Inflammatory macrophage treated with lipopolysaccharide for 1 hour (primary cell): ENCODE measurements at places on chromosomes 2 and 18.
A peak's percentile ranks its signal among the peaks of the same experiment; 100 is the strongest.

- DNase-seq: no peak
Measured at GRCh38 chr2:239908744-239909143, 116.4 kb downstream of the NDUFA10 start.

- DNase-seq: no peak
Measured at GRCh38 chr2:238422285-238422684, 4.4 kb upstream of the ASB1 start.

DNA sequence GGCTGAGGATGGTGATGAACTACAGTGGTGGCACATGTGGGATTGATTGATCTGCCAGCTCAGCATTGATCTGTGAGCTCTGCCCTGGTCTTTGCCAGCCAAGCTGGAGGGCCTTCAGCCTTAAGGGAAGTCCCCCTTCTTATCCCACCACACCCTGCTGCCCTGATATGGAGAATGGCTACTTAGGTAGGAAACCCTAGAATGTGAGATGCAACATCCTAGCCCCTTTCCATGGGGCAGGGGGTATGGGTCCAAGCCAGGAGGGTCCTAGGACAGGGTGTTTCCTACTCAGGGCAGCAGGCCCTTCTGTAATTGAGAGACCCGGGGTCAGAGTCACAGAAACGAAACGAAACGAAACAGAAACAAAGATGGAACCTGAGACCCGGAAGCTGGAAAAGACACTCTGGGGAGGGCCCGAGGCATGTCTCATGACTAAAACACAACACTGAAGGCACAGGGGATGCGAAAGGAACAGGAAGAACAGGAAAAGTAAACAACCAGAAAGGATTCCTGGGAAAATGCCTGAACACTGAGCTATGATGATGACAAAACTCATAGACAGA, 16.9 kb upstream of the SULT1C2 start:
- no peak for DNase-seq

- no peak for DNase-seq
Measured at GRCh38 chr2:128402911-128403670, 84.4 kb upstream of the HS6ST1 start.

- DNase-seq: no peak
Measured at GRCh38 chr18:75395137-75395536, 32.4 kb downstream of the SMIM21 start.

DNA sequence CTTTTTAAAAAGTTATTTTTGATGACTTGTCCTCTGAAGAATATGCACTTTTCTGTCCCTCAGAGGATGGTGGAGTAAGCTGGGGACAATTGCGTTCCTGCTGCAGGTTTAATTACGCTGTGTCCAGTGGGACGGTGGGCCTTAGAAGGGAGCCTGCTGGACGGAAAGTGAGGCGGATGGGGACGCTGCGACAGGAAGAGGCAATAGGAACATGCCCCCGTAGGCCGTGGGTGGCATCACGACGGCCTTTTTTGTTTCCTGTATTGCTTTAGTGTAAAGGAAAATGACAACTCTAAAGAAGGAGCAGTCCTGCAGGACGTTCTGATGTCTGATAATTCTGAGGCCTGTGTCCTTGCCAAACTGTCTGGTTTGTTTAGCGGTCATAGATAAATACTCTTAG, 121.6 kb downstream of the NFATC1 start:
- peak; percentile 48 for DNase-seq

- DNase-seq: no peak
Measured at GRCh38 chr2:142750858-142751257, 126.6 kb upstream of the KYNU start.

DNA sequence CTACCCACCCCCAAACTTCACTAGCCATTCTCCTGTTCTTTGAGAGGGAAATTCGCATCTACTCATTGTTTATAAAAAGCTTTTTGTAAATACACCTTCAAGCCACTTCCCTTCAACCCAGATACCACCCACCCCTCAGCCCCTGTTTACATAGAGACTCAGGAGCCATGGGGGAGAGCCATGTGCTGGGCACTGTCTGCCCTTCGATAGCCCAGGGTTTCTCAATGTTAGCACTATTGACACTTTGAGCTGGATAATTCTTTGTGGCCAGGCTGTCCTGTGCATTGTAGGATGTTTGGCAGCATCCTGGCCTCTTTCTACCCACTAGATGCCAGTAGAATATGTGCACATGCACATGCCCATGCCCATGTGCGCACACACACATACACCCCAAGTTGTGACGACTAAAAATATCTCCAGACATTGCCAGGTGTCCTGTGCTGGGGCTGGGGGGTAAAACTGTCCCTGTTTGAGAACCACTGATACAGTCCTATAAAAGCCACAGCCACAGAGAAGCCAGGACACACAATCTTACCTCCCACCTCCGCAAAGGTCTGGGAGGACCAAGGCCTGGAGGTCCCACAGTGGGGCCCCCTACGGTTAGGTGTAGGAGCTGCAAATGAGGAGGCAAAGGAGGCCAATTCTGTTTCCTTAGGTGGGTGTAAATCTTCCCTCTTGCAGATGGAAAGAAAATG, 44.5 kb upstream of the ASPRV1 start:
- DNase-seq: no peak

DNA sequence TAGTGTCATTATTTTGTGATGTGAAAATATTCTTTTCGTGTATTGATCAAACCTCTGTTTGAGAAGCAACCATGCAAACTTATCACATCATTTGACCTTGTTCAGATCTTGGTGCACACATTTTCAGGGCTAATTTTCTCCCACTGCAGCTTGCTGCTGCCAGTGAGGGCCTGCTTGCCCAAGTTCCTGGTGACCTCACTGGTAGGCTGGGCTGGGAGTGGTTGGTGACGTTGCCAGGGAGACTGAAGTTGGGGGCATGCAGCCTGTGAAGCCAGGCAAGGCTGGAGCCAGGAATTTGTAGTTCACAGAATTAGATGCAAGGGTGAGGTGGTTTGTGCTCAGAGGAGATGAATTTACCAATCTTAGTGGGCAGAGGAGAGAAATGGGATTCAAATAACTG, 38.5 kb downstream of the PARD3B start:
- DNase-seq: no peak

DNA sequence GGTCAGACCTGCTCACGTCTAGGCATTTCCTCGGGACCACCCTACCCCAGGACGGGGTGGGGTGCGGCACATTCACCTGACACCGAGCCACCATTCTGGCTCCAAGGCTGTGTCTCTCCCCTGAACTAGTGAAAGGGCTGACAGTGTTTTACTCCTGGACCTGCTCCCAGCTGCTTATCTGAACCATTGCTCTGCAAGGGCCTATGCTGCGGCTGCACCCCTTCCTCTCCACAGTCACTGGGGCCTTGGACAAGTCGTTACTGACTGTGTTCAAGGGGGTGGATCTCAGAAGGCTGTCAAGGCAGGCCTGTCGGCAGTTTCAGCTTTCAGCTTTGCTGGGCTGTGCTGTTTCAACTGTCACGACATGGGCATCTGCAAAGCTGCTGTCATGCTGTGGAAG, 11.7 kb downstream of the CREG2 start:
- no peak for DNase-seq

DNA sequence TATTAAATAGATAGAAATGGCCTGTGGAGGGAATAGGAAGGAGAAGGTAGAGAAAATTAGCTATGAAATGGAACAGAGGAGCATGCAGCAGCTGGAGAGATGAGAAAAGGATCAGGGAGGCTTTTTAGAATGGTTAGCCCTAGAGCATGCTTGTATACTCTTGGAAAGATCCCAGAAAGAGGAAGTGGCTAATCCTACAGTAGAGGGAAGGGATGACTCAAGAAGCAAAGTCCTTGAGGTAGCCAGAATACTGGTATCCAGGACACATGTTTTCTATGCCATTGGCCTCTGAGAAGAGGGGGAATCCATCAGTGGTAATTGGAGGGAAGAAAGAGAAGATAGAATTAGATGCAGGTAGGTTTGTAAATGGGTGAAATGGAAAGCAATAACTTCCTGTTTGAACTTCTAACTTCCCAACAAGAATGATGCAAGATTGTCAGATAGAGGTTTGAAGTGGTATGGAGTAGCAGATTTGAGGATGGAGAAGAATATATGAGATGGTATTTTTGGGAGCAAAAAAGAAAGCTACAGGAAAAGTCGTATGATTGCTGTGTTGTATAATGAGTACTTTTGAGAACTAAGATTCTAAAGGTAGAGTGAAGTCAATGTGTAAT, 17.1 kb upstream of the OSBPL6 start:
- peak; percentile 8 for DNase-seq

- no peak for DNase-seq
Measured at GRCh38 chr2:88139804-88140203, 11.9 kb upstream of the FABP1 start.

GRCh38 chr2:174593574-174594203, 3.9 kb downstream of the WIPF1 start:
- DNase-seq: peak; percentile 61

DNA sequence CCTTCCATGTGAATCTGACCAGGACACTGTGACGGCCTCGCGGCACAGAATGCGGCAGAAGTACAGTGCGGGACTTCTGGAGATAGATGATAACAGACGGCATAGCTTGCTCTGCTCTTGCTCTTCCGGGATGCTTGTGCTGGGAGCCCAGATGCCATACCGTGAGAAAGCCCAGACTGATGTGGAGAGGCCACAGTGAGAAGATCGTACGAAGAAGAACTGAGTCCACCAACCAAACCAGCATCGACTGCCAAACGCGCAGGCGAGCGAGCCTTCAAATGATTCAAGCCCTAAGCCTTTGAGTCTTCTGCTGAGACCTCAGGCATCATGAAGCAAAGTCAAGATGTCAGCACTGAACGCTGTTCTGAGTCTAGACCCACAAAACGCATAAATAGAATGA, 33.7 kb downstream of the DTNB start:
- no peak for DNase-seq

DNA sequence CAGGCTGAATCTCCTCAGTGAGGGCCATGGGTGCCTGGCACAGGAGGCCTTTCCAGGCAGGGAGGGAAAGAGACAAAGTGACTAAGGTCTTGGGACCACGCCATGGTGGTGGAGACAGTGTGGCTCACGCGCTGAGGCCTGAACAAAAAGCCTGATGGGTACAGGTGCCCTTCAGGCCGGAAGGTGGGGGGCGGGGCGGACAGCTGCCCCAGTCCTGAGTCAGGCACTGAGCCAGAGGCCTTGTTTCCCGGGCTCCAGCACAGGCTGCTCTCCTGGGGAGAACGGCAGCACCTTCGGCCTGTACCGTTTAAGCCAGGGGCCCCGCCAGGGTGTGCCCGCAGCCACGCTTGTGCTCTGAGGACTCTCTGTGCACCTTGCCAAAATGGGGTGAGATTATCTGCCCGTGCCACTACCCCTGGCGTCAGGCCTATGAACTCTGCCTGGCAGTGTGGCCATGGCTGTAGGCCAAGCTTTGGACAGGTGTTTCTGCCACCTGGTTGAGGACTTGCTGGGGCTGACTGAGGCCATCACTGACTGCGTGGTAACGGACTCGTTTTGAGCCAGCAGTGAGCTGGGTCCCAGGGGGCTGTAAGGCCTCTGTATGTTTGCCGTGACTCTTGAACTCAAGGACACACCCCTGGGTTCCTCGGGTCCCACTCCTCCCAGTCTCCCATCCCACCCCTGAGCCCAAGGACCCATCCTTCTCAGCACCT, 31.7 kb upstream of the DNMT3A start:
- DNase-seq: no peak

GRCh38 chr2:61326423-61326822, 144.5 kb downstream of the USP34 start:
- DNase-seq: no peak

DNA sequence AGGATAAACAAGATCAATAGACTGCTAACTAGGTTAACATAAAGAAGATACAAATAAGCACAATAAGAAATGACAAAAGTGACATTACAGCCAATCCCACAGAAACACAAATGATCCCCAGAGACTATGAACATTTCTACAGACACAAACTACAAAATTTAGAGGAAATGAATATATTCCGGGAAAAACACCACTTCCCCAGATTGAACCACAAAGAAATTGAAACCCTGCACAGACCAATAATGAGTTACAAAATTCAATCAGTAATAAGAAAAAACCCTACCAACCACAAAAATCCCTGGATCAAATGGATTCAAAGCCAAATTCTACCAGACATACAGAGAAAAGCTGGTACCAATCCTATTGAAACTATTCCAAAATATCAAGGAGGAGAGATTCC, 232.4 kb upstream of the RBMS1 start:
- DNase-seq: peak; percentile 42

DNA sequence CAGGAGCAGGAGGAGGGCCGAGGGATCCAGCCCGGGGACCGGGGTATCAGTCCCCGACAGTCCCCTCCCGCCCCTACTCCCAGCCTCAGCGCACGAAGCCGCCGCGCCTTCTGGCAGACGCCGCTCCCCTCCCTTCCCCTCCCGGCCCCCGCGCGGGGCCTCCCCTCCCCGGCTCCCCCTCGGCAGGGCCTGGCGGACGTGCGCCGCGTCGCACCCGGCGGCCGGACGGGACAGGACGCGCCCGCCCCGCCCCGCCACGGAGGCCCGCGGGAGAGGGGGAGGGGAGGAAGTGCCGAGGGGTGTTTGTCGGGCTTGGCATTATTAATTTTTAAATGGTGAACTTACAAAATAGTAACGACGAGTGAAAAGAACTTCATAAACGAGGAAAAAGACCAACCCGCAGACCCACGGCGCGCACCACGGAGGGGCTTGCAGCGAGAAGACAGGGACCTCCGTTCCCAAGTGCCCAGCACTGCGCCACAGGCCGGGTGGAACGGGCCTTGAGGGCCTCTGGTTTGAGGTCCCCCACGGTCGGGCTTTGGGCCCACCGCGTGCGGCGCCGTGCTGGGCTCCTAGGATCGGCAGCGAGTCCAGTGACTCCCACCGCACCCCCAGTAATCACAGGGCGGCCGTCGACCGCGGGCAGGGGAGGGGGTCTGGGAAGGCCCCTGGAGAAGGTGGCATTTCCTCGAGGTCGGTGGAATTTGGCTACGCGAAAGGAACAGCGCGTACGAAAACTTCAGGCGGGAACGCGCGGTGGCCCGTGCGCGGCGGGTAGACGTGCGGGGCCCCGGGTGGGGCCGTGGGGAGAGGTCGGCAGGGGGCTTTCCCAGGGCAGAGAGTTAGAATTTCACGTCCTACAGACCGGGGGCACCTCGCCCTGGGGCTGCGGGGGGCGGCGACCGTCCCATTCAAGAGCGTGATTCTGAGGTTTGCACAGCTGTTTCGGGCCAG, 954 bp upstream of the CTDSP1 start:
- DNase-seq: peak; percentile 58

DNA sequence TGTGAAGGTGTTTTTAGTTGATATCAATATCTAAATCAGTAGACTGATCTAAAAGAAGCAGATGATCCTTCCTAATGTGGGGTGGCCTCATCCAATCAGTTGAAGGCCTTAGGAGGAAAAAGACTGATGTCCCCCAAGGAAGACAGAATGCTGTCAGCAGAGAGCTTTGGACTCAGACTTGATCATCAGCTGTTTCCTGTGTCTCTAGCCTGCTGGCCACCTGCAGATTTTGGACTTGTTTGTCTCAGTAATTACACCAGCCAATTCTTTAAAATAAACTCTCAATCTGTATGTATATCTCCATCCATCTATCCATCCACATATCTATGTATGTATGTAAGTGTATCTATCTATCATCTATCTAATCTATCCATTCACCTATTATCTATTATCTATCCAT, 301.3 kb downstream of the LPIN1 start:
- no peak for DNase-seq

DNA sequence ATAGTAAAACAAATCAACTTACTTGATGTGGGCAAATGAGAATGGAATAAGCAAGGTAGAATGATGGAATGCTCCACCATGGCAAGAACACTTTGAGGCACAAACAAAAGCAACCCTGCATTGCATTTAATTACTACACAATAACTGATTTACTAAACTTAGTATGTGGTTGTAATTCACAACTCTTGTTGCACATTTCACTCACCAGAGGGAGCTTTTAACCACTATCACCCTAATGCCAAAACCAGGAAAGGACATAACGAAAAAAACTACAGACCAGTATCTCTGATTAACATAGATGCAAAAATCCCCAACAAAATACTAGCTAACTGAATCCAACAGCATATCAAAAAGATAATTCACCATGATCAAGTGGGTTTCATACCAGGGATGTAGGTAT, 659.8 kb downstream of the CPS1 start:
- no peak for DNase-seq
